ENCODE measurements at places on chromosomes 5 and 9.

DNA sequence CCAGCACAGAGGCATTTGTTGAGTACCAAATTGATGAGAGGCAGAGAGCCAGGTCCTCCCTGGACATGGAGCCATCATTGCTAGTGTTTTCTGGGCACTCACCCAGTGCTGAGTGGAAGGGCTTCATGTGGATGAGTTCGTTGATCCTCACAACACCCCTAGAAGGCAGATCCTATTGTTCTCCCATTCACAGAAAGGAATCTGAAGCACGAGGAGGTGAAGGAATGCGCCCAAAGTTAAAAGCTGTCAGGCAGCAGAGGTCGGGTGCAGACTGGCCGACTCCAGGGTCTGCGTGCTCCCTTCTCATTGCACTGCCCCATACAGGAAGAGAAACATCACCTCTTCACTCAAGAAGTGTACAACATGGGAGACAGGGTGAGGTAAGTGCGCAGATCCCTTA is 153.5 kb upstream of the TNPO1 start:
- no peak for DNase-seq

GRCh38 chr5:136195971-136196820 is 3.2 kb upstream of the SMIM32 start:
- DNase-seq, result no peak

- no peak for DNase-seq
Measured at GRCh38 chr5:37701868-37702267, 138.0 kb downstream of the GDNF start.

DNA sequence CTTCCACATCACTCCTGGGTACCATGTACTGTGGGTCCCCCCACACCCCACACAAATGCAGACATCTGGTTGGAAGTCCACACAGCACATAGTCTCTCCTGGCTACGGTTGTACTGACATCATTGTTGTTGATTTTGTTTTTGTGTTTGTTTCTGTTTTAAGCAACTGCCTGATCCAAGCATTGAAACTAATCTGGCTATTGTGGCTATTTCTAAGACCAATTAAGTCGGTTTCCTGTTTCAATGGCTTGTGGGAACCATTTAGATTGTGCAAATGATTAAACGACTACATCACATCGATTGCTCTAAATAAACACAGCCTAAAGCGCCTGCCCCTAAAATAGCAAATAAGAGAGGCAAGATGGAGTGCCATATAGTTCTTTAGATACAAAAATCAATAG is 226.8 kb upstream of the IRX4 start:
- no peak for DNase-seq

- DNase-seq, result no peak
Measured at GRCh38 chr9:115590011-115590410, 472.1 kb upstream of the TNC start.

DNA sequence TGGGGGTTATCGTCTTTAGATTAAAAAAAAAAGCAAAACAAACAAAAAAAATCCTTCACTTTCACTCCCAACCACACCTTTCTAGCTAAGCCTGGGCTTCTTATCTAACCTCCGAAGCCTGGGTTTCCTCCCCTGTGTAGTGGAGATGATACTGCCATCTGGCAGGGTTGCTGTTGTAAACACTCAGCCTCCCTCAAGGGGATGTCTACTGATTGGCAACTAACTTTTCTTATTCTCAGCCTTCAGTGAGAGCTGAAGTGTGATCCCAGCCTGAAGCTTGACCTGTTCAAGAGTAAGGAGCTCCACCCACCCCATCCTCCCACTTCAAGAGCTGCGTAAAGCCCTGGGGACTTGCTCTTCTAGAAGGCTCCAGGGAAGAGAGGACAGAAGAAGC is 21.5 kb upstream of the WWC1 start:
- DNase-seq, result no peak

DNA sequence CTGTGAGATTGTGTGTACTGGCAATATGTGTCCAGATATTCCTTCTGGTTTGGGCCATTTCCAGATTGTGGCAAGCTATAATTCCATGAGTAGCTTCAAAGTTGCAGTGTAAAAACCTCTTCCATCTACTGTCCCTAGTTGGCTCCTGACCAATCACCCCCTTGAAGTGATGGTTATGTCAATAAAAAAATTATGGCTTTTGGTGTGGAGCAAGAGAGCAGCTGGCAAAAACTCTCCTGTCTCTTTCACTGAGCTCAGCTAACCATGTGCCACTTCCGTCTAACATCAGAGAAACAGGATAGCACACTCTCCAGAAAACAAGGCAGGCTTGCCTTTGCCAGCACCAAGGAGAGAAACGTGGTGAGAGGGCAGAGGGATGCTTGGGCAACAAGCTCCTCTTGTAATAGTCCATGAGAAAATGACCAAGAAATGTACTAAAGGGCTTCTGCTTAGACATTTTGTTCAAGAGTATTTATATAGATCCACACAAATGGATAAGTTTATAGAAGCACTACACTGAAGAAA is 914.4 kb upstream of the SEMA6A start:
- DNase-seq, result no peak

DNA sequence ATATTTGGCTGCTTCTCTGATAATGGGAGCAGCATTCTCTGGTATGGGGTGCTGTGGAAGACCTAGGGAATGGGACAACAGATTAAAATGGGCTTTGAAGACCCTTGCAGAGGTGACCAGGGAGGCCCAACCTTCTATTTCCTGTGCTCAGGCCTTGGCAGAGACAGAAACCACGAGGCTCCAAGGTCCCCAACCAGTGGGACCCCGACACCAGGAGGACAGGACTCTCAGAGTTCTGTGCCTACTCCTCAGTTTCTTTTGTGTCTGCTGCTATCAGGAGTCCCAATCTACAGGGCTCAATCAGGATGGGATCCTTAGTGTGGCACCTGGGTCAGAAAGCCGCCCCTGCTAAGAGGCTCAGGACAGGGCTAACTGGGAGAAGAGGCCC is 29.3 kb downstream of the CSF2 start:
- DNase-seq, result no peak

GRCh38 chr5:144028636-144029035 is 141.8 kb downstream of the YIPF5 start:
- DNase-seq, result no peak

GRCh38 chr9:86503314-86503713 is 149.1 kb upstream of the TUT7 start:
- DNase-seq, result no peak

DNA sequence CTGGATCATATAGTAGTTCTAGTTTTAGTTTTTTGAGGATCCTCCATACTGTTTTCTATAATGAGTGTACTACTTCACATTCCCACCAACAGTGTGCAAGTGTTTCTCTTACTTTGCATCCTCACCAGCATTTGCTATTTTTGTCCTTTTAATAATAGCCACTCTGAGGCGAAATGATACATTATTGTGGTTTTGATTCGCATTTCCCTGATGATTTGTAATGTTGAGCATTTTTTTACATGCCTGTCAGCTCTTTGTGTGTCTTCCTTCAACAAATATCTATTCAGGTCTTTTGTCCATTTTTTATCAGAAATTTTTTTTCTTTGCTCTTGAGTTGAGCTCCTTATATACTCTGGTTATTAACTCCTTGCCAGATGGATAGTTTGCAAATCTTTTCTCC is 114.0 kb downstream of the ADAMTSL1 start:
- DNase-seq, result no peak

GRCh38 chr9:115945009-115945431 is 208.6 kb upstream of the PAPPA start:
- DNase-seq, result no peak

DNA sequence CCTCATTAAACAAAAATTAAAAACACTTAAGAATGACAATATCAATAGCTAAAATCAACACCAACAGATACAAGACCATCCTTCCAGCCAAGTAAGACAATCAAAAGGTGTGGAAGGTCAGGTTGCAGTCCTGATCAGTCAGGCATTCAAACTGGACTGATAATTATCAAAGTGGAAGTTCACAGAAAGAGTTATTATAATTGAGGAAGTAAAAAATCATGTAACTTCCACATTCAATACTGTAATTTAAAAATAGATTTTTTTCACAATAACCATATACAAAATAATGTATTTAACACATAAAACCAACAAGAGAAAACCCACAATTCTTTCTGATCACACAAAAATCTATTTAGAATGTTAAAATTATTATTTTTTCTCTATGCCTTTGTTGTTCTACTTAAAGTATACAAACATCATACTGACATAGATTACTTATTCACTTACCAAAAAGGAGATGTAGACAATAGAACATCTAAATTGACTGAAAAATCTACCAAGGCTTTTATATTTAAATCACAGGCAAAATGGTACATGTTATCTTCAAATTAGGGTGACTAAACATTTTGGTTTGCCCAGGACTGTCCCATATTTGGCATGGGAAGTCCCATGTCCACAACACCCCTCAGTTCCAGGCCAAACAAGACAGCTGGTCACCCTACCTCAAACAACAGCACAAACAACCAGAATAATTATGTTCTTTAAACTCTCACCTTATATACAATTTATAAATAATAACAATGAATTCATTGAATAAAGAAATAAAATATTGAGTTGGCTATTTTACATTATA is 142.5 kb upstream of the SLC24A2 start:
- DNase-seq, result no peak

DNA sequence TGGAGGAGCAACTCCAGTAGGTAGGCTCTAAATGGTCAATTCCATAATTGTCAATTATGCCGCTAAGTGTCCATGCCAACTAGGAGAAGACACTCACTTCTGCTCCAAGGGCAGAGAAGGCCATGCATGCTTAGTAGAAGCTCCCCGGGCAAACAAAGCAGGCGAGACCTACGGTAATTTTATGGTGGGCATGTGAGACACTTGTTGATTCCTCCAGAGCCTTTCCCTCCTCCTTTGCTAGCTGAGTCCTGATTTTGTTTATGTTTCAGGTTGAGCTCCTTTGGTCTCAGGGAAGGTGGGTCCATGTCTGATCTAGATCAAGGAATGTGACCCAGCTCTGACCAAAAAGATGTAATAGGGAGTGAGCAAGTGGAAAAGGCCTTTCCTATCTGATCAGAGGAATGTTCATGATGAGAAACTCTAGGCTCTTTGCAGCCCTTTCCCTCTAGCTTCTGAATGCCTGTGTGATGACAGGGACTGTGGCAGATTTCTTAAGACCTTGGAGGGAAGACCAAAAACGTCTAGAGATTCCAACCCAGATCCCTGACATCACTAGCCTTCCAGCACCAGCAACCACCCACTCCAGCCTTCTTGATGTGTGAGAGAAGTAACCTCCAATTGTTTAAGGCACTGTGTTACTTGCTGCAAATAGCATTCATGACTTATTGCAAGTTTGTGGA is 7.7 kb upstream of the CPEB4 start:
- no peak for DNase-seq

DNA sequence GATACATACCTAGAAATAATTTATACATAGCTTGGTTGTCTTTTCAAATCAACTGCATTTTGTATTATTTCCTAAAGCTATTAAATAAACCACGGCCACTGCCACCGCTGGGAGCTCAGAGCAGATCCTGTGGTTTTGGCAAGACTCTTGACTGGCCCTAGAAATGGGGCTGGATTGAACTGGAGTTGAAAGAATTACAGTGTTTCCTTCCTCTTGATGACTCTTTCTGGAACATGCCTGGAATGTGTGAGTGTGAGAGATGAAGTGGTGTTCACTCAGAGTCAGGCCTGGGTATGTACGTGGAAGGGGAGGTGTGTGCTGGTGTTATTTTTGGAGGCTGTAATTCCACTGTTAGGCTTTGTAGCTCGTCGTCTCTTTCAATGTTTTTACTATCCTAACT is 45.9 kb downstream of the TEK start:
- DNase-seq, result no peak

- DNase-seq, result no peak
Measured at GRCh38 chr9:135023088-135023785, 64.2 kb upstream of the OLFM1 start.

DNA sequence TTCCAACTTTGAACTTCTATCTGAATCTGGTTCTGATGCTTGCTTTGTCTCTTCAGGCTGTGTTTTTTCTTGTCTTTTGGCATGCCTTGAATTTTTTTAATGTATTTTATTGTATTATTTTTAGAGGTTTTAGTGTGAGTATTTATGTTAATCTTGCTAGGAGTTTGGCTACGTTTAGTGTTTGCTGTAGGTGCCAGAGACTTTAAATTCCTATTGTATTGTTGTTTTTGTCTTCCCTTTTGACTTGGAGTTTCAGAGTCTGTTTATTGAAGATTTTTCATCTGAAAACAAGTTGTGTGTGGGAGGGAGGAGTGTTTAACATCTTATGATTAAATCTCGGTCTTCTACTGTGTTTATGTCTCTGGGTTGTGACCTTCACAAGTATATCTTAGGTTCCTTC is 956.8 kb downstream of the TLE1 start:
- no peak for DNase-seq

DNA sequence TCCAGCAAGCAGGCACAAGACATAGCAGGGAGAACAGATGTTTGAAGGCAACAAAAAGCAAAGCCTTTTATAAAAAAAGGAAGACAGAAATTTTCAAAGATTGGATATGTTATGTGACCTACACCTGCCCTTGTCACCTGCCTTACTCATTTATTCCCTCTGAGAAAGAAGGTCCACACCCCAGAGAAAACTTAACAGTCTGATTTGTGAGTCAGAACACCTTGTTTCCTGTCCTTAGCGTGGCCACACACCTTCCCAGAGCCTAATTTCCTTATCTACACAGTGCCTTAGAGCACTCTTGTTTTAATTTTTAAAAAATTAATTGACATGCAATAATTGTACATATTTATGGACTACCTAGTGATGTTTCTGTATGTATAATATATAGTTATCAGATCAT is 419.0 kb upstream of the DAB2 start:
- no peak for DNase-seq

GRCh38 chr9:2180154-2180553 is 165.0 kb downstream of the SMARCA2 start:
- no peak for DNase-seq

- DNase-seq, result no peak
Measured at GRCh38 chr5:17228821-17229291, 11.4 kb downstream of the BASP1 start.

DNA sequence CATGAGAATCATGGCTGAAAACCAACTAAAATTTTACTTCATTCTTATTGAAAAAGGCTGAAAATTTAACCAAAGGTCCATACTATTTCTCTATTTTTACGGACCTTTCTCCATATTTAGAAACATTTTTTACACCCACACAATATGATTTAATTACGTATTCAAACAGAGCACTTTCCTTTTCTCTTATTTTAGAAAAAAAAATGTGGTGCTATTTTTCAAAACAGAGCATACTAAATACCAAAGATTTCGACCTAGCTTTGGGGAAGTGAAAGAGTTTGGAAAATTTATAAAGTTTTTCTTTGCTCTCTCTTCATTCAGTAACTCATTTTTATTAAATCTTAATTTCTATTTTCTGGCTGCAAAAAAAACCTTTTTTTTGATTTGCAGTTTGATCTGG is 38.1 kb downstream of the RNF145 start:
- no peak for DNase-seq
